Nephron progenitor cell (in vitro differentiated cells): ENCODE measurements at places on chromosomes 11 and 22.

- no peak for DNase-seq
These were observed 8.4 kb downstream of the MSANTD2 start for GRCh38 chr11:124791626-124792341.

GRCh38 chr11:125263268-125263790 lies 98.8 kb downstream of the PKNOX2 start:
- DNase-seq = peak; percentile 82

GRCh38 chr11:74641905-74642304 lies 49.5 kb downstream of the POLD3 start:
- no peak for DNase-seq

DNA sequence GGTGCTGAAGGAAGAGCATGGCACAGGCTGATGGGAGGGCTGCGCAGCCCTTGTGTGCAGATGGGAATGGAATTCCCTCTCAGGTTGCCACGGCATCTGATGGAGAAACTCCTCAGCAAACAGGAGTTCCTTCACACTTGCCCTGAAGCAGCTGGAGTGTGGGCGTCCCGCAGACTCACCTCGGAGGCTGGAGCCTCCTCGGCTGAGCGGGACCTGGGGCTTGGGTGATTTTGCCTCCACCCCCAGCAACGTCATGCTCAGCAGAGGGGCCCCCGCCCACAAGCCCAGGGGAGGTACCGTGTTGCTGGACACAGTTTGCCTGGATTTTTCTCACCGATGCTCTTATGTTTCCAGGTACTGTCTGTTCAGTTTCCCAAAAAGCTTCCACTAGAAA lies 63.4 kb downstream of the MYO7A start:
- no peak for DNase-seq

- DNase-seq = peak; percentile 25
These were observed 910 bp downstream of the CLTCL1 start for GRCh38 chr22:19290400-19291217.

- peak; percentile 84 for DNase-seq
These were observed 63.2 kb downstream of the GRIA4 start for GRCh38 chr11:105673089-105673488.

DNA sequence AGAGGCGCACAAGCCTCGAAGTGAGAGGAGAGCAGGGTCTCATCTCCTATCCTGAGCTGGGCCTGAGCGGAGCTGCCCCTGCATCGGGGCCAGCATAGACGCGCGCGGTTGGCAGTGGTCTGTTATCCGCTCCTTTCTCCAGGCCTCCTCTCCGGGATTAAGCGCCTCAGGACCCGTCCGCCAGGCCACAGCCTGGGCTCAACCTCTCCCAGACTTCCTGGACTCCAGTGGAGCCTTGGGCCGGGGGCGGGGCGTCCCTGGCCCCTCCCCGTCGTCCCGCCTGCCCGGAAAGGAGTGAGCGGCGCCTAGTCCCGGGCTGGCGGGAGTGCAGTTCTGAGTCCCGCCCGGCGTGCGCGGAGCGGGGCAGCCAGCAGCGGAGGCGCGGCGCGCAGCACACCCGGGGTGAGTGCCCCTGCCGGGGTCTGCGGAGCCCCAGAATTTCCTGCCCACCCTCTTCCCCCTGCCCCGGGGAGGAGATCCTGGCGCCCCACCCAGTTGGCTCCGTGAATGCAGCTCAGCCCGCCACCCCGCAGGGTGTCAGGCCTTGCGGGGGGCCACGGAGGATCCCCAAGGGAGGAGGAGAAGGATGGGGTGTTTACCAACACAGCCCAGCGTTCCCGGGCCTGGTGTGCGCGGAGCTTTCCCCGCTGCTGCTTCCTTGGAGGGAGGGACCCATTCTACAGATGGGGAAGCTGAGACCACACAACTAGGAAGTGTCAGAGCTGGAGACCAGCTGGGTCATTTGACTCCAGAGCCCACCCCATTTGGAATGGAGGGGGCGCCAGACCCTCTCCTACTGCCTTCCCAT lies at the start of gene TCIRG1:
TSS of gene TCIRG1 (plus strand) at position 308 of the 808 bp plus-strand sequence. CDS start 2,247 bp downstream, outside the sequence.
- DNase-seq = peak; percentile 61

- DNase-seq = no peak
These were observed 55.6 kb downstream of the TCF20 start for GRCh38 chr22:42214633-42215415.

DNA sequence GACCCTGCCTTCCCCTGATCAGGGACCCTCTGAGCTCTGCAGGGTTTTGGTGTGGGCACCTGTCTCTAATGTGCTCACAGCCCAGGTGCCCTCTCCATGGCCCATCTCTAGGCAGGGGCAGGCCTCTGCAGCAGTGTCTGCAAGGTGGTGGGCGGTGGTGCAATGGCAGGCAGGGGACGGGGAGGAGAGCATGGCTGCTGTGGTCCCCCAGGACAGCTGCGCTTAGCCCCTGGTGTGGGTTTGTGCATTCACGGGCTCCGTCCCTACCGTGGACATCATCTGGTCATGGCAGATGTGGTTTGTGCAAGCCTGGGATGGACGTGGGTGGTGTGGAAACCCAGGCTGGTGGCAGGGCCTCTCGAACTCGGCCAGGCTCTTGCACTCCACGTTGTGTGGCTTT lies 443.1 kb downstream of the TBC1D22A start:
- no peak for DNase-seq

DNA sequence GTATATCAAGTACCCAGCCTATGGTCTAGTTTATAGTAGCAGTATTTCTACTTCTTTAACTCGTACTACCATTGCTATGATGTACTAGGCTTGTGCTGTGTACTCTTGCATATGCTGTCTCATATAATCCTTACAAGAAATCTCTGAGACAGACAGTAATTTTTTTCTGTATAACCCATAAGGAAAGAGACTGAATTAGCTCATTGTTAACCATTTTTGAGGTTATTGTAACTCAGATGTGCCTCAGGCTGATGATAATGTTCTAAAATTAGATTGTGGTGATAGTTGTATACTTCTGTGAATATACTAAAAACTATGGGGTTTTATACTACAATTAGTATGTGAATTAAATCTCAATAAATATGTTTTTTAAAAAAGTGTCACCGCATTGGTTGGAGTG lies 112.2 kb upstream of the RRM1 start:
- no peak for DNase-seq

DNA sequence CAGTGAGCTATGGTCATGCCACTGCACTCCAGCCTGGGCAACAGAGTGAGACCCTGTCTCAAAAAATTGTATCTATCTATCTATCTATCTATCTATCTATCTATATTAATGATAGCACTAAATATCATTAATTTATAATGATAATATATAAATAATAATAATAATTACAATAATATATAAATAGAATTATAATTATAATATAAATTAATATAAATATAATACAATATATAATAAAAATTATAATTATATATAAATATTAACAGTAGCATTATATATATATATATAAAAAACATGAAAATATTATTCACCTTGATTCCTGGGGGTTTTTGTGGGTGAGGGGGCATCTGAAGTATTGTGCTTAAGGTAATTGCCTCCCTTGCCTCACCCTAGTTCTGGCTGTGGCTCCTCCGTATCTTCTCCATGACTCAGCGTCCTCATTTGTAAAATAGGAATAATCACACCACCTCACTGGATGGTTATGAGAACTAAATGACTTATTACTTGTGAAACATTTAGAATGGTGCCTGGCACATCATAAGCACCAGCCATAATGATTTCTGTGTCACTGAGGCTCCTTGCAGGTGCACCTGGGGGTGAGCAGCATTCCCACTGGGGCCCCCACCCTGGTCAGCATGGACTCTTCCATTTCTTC lies 18.8 kb downstream of the RASD2 start:
- DNase-seq = no peak

GRCh38 chr11:73218830-73219215 lies 742 bp downstream of the P2RY2 start:
- no peak for DNase-seq

- no peak for DNase-seq
These were observed 93.9 kb downstream of the MORC2 start for GRCh38 chr22:30874431-30875370.

GRCh38 chr11:114099392-114100178 lies 40.1 kb downstream of the ZBTB16 start:
- DNase-seq = no peak

DNA sequence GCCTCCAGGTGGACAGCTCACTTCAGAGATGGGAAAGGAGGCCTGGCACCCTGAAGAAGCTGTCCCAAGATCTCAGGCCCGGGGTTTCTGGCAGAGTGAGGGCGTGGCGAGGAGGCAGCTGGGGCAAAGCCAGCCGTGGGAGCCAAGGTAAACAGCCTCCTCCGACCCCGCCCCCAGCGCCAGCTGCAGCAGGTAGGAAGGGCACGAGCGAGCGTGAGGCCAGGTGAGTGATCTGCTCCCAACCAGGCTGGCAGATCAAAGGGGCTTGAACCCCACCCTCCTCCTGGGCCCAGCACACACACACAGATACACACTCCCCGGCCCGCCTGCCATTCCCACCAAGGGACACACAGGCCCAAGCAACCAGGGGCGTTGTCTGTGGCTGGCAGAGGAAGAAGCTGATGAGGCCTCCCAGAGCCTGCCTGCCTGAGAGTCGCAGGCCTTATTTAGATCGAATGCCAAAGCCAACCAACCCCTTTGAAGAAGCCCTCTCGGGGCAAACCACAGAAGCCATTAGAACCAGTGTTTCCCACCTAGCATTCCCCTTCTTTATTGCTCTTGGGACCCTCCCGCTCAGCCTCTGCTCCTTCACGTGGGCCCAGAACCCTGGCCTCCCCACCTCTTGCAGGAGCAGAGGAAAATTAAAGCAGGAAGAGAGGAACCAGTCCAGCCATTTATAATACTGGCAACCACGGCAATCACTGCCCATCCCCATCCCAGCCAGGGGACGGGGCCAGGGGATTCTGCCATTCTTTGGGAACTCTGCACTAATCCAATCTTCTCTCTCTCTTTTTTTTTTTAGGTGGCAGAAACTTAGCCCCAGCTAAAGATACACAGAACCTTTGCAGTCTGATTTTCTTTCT lies 5.0 kb downstream of the PDGFB start:
- DNase-seq = no peak

DNA sequence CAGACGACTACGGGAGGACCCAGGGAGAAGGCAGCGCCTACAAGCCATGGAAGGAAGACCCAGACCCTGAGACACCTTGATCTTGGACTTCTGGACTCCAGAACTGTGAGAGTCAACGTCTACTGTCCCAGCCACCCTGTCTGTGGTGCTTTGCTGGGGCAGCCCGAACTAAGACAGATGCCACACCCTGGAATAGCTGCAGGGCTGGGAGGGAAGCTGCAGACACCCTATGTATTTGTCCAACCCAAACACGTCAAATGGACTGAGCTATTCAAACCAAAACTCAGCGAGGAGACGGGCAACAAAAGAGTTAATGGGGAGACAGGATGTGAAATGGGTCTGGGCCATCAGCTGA lies 169.3 kb downstream of the CTTN start:
- DNase-seq = no peak

GRCh38 chr22:31291481-31292235 lies 630 bp downstream of the PIK3IP1 start:
- no peak for DNase-seq

GRCh38 chr11:130892861-130893260 lies 23.4 kb downstream of the SNX19 start:
- no peak for DNase-seq

- no peak for DNase-seq
These were observed 713.4 kb downstream of the OPCML start for GRCh38 chr11:132818951-132819350.

DNA sequence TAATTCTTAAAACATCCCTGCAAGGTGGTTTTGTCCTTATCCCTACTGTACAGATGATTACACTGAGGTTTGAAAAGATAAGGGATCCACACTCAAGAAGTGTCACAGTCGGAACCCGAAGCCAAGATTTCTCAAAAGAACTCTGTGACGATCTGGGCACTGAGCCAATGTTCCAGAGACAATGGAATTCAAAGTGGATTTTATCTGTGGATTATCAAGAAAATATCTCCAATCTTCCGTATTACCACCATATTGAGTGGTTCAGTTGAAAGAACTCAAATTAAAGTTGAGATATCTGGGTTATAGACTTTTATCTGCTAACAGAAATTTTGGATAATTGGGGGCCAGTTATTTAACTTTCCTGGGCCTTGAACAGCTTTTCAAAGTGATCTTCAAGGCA lies 100.0 kb upstream of the GRAMD1B start:
- no peak for DNase-seq

- DNase-seq = no peak
These were observed 67.7 kb downstream of the THAP12 start for GRCh38 chr11:76313271-76313670.

DNA sequence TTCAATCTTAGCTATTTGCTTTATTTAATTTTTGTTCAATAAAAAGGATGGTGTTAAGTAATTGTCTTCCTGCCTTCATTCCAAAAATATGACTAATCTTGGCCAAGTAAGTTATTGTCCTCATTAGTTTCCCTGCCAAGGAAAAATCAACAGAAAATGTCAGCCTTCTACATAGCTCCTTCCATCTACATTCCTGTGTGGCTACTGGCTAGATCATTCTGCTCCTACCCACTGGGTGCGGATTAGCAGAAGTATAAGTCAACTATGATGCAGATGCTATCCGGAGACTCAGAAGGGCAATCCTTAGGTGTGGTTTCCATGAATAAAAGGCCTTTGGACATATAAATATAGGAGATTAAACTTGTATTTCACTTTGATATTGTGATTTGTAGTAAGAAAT lies 154.4 kb downstream of the SBF2 start:
- DNase-seq = no peak

DNA sequence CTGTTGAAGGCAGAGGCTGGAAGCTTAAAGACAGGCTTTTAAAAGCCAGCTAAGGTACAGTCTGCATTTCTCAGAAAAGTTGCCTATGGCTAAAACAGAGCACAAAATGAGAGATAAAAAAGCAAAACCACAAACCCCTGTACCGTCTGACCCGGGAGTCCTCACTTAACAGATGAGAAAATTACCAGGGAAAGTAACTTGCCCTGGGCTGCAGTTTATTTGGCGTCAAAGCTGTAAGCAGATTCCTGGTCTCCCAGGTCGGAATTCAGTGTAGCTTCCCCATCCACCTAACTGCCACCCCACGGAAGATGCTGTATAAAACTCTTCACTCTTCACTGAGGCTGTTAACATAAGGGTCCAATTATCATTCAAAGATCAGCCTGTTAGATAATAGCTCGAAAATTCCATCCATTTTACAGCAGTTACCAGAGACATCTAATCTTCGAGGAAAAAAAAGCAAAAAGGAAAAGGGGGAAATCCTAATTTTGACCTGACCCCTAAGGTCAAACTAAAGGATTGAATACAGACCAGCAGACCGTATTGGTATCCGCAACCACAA lies 1.5 kb downstream of the TCF20 start:
- no peak for DNase-seq

DNA sequence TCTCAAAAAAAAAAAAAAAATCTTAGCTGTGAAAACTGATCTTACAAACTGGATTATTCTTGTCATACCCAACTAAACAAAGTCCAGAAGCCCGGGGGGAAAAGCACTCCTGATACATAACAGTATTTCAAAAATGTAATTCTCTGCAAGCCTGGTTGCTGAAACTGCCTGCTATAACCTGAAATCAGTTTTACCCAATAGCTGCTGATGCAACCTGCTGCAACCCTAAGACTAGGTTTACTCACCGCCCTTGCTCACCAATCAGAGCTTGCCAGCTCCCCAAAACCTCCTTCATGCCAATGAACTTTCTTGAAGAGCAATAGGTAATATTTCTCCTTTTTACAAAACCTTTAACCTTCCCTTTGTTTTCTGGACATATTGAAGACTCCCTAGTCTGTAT lies 12.4 kb downstream of the FGF19 start:
- no peak for DNase-seq
